Uterus (tissue), 4 donors: ENCODE measurements at places on chromosomes 2 and 18.
A peak's percentile ranks its signal among the peaks of the same experiment; 100 is the strongest.

GRCh38 chr2:64228126-64228678, 84.0 kb upstream of the PELI1 start:
- DNase-seq = peak; percentile 78

DNA sequence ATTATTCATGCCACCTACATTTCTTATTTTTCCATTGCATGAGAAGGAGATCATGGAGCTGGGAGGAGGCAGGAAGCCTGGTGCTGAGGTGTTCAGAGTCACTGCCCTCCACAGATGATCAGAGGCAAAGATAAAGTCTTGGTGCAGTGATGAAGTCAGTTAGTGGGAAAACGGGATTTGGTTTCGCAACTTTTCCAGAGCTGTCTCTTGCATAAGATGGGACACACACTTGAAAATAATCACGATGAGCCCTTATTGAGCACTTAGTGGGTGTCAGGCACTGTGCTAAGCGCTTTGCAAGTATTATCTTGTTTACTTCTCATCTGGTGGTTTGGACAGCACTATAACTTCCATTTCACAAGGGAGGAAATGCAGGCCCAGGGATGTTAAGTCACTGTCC, 222.1 kb upstream of the SMAD2 start:
- DNase-seq = no peak

DNA sequence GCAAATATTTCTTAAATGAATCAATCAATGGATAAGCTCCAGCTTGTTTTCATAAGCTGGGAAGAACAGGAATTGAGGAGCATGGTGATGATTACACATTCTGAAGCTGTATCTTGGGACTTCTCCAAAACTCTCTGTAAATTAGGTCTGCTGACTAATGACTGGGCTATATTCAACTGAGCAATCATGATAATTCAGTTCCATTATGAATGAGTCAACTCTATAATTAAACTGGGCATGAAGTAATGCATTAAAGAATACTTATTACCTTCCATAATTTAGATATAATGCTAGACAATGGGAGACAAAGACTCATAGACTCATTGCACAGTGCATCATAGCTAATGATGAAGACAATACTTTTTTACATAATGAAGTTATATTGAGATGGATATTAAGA, 207.4 kb downstream of the CBLN2 start:
- DNase-seq = no peak

DNA sequence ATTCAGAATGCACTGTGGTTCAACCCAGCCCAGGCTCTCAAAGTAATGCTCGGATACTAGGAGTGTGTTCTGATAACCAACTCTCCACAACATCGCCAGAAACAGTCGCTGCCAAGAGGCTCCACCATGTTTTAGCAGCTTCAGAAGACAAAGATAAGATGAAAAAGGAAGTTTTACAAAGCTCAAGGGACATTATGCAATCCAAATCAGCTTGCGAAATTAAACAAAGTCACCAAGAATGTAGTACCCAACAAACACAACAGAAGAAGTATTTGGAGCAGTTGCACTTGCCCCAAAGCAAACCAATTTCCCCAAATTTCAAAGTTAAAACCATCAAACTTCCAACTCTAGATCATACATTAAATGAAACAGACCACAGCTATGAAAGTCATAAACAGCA, 360.9 kb downstream of the XIRP2 start:
- no peak for DNase-seq

DNA sequence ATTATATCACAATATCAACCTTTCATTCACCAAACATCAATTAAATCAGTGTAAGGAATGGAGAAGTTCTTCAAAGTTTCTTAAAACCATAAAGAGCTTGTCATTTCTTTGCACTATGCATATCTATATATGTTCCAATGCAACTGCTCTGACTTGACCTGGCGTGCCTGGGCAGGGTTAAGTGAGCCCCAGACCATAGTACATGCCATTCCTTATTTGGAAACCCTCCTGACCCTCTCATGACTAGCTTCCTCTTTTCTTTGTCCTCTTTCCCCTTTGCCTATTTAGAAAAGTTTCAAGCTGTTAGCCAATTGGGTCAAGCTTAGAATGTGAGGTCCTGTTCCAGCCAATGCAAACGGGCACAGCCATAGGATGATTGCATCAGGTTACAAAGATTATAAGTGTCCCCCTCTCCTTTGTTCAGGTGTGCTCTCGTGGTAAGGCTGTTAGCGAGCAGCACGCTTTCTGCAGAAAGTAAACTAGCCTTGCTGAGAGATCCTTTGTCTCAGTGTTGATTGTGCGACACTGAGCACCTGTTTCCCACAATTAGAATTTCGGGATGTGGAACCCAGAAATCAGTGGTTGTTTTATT, 78.2 kb upstream of the UXS1 start:
- DNase-seq = no peak

- DNase-seq = no peak
Observed at GRCh38 chr2:148814143-148814859, 60.7 kb upstream of the KIF5C start.

DNA sequence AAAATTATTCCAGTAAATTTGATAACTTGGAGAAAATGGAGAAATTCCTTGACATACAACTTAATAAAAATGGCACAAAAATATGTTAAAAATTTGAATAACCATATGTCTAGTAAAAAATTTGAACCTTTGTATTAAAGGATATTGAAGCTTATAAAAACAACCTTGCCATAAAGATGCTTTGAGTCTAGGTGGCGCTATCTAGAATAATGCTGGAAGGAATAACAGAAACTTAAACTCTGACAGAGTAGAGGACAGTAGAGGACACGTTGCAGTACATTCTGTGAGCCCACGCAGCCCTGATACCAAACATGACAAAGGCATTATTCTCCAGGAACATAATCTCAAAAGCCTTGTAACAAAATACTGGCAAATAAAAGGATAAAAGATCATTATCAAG, 44.7 kb upstream of the ALKAL2 start:
- no peak for DNase-seq

- DNase-seq = no peak
Observed at GRCh38 chr2:46854260-46854659, 61.3 kb downstream of the MCFD2 start.

GRCh38 chr2:211900000-211900399, 638.6 kb downstream of the ERBB4 start:
- DNase-seq = no peak

DNA sequence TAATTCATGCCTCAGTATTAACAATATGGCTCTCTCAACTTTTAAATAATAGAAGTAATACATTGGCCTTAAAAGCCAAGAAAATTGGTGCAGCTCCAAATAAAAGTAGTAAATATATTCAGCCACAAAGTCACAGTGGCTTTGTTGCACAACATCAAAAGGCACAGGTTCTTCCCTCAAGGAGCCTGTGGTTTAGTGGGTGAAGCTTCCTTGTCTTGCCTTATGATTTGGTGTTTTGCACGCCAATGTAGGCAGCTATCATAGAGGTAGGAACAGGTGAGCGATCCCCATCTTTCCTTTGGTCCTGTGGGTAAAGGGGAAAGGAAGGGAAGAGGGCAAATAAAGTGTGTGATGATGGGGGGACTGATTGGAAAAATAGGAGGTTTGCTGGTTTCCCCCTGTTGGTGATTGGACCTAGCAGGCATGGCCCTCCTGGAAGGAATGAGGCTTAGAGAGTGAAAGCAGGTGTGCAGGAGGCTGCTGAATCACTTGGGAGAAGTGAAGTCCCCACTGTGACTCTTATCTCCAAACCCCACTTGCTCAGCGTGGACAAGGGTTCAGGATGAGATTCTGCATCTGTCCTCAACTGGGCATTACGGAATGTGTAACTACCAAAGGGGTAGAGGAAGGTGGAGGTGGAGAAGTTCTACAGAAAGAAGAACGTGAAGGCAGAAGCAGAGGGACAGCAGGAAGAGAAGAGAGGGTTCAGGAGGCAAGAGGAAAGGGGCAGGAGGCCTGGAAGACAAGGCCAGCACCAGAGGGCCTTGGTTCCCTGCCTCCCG, 20.1 kb upstream of the TNP1 start:
- DNase-seq = no peak

DNA sequence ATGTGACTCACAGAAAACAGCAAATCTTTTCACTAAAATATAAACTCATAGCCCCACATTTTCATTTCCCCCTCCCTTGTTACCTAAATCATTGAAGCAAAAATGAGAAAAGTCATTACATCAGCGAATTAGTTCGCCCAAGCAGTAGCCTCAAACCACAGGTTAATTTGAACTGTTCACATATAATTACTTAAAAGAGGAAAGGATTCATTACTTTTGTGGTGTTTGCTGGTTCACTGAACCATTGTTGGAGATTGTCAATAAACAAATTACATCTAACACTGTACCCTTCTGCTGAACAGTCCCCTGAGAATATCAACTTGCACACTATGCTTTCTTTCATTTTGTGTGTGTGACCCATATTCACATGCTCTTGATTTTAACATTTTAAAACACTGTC, 238.7 kb downstream of the ERBB4 start:
- no peak for DNase-seq

GRCh38 chr2:37526323-37526722, 145.1 kb downstream of the CDC42EP3 start:
- no peak for DNase-seq

GRCh38 chr2:238700117-238700457, 147.8 kb upstream of the TWIST2 start:
- DNase-seq = peak; percentile 64

DNA sequence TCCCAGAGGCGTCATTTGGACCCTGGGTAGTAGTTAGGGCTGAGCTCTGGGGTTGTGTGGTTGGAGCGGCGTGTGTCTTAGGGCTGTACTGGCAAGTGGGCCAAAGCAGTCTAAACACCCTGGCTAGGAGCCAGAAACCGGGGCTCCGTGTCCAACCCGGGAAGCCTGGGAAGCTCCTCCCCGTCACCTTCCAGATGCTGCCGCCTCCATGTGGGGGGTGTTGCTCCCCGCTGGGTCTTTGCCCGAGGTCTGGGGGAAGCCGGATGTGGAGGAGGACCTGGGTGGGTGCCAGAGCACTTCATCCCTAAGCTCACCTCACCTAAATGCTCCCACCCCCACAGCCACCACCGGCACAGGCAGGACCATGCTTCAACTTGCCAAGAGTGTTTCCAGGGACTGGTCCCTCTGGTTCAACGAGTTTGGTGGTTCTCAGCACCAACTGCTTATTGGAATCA, 25.4 kb downstream of the TET3 start:
- DNase-seq = peak; percentile 32

- peak; percentile 61 for DNase-seq
Observed at GRCh38 chr2:109736177-109736827, 57.8 kb upstream of the RGPD5 start.

DNA sequence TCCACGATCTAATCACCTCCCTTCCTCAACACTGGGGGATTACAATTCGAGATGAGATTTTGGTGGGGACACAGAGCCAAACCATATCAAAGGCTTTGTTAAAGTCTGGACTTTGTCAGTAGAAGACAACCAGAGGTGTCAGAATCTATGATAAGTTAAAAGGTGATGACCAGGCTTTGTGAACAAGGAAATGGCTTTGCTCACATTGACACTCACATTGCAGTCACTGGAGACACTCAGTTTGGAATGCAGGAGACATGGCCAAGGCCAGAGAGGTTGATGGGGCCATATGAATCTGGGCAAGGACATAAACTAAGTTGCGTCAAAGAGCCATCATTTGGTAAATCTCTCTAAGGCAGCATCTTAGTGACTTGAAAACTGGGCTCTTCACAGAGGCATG, 678.2 kb upstream of the FSHR start:
- DNase-seq = no peak

- no peak for DNase-seq
Observed at GRCh38 chr2:42844366-42844765, 52.0 kb upstream of the HAAO start.

- no peak for DNase-seq
Observed at GRCh38 chr2:104502901-104503300, 351.0 kb upstream of the POU3F3 start.

GRCh38 chr2:190031969-190032618, 30.4 kb downstream of the MSTN start:
- DNase-seq = no peak

DNA sequence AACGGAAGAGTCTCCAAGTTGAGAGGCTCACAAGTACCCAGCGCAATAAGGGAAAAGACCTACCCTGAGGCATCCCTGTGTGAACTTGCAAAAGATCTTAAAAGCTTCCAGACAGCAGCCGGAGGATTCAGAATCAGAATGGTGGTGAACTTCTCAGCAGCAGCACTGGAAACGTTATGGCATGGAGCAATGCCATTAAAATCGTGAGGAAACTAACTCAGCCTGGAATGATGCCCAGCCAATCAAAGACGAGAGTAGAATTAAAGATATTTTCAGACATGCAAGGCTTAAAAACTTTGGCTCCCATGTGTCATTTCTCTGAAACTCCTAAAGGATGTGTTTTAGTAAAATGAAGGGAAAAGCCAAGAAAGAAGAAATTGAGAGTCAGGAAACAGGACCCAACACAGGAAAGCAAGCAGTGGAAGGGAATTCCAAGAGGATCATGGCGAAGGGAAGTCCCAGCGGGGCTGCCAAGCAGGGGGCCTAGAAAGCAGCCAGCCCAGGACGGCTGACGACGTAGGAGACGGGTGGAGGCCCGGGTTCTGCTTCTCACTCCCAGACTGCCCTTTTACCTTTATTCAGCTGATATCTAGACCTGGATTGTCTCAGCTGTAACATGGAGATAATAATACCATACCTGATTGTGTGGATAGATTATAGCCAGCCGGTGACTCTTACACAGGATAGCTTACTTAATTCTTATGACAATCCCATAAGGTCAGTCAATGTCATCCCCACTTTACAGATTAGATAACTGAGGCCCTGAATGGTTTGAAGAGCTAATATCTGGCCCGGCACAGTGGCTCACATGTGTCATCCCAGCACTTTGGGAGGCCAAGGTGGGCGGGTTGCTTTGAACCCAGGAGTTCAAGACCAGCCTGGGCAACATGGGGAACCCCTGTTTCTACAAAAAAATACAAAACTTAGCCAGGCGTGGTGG, 92.8 kb downstream of the ASAP2 start:
- no peak for DNase-seq

DNA sequence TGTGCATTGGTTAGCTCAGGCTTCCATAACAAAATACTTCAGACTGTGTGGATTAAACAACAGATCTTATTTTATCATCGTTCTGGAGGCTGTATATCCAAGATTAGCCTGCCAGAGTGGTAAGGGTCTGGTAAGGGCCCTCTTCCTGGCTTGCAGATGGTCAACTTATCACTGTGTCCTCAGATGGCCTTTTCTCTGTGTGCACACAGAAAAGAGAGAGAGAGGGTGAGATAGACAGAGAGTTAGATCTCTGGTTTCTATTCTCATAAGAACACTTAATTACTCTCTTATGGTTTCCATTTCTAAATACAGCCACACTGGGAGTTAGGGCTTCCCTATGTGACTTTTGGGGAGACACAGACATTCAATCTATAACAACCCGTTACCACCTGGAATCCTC, 1003.5 kb downstream of the TSN start:
- DNase-seq = no peak

GRCh38 chr18:2883076-2883735, 36.4 kb downstream of the EMILIN2 start:
- peak; percentile 50 for DNase-seq

- DNase-seq = no peak
Observed at GRCh38 chr2:13115643-13116042, 398.9 kb downstream of the TRIB2 start.

GRCh38 chr2:239425631-239426030, 24.8 kb upstream of the HDAC4 start:
- DNase-seq = no peak
